Right ventricle myocardium superior (tissue), 1 donor: ENCODE measurements at places on chromosomes 7 and 10.

DNA sequence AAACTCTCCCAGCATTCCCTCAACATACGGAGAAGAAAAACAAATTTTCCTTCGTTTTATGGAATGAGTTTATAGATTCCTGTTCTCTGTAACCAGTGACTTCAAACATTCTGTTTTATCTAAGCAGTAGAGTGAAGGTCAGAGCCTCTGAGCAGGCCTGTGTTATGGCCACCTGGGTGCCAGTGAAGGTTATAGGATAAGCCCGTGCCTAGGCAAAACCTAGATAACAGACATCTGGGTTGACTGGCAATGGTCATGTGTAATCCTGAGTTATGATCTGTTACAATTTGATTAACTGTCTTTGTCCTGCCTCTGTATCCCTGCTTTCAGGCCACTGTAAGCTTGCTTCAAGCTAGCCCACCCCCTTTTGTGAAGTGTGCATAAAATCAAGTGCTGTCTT, 8.3 kb downstream of the LSM5 start:
- DNase-seq = no peak

GRCh38 chr7:123746931-123747488, 1.8 kb downstream of the WASL start:
- DNase-seq = no peak

DNA sequence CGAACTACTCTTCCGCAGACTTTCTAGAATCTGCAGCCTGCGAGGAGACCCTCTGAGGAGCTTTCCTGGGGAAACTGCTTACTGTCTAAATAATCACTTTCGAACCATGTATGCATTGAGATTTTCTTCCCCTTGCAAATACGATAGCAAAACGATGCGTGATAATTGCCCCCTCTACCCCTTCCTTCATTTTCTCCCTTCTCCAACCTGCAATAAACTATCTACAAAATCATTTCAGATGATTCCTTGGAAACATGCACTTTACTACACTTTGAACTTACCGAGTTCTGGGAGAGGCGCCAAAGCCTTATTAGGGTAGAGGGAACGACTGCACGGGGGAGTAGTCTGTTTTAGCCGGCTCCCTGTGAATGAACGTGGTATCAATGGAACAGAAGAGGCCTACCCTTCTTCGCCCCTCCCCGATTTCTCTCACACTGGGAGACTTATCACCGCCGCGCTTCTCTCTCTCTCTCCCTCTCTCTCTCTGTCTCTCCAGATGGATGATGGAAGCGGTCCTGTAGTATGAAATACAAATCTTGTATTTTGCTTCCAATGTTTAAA, at the start of gene FGFBP3:
Gene FGFBP3, minus strand, starts transcription at position 370 of the 561 bp plus-strand sequence. CDS start 517 bp downstream, outside the sequence.
- DNase-seq = no peak

DNA sequence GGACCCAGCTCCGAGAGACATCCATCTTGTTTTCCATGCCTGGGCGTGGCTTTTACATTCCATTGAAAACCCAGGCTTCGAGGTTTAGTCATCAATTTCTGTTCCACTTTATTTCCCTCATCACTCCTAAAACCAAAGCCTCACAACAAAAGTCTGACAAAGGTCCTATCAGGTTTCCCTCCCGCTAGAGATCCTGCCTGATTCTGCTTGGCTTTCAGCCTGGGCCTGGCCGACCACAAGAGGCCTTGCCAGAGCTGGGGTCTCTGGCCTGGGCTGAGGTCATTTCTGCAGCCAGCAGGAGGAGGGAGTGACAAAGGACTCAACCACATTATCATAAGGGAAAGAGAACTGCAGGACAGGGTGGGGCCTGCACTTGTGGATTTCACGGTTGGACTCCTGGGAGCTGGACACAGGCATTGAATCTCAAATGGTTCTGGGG, 167.0 kb downstream of the FANK1 start:
- no peak for DNase-seq

DNA sequence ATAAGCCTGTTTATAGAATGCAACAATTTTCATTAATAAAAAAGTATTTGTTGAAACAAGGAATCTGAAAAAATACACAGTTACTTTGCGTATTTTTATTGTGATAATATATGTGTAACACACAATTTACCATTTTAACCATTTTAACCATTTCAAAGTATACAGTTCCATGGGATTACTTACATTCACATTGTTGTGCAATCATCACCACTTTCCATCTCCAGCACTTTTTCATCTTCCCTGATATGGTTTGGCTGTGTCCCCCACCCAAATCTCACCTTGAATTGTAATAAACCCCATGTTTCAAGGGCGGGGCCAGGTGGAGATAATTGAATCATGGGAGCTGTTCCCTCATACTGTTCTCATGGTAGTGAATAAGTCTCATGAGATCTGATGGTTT, 61.3 kb upstream of the GLCCI1 start:
- DNase-seq = no peak

GRCh38 chr10:132455441-132455971, 58.5 kb downstream of the PWWP2B start:
- DNase-seq = peak; percentile 39

GRCh38 chr10:128149267-128150014, 23.2 kb upstream of the MKI67 start:
- no peak for DNase-seq

GRCh38 chr7:108464743-108465142, 8.5 kb upstream of the NRCAM start:
- DNase-seq = no peak

GRCh38 chr7:1114505-1114904, 26.6 kb downstream of the GPER1 start:
- peak; percentile 32 for DNase-seq

- DNase-seq = no peak
These were observed 216.5 kb downstream of the VTI1A start for GRCh38 chr10:112663234-112664125.

DNA sequence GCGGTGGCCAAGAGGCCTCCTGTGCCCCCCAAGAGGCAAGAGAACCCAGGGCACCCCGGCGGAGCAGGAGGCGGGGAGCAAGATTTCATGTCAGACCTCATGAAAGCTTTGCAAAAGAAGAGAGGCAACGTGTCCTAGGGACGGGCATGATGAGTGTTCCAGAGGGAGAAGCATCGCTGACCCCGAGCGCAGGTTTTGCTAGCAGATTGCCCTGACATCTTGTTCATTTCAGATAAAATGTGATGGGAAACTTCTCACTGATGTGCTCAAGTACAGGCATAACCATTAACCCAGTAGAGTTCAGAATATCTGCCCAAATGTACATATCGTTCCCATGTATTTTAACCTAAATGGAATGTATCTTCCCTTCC, 129.2 kb downstream of the APBB1IP start:
- no peak for DNase-seq

GRCh38 chr7:1169409-1170368, 9.7 kb upstream of the ZFAND2A start:
- peak; percentile 91 for DNase-seq

DNA sequence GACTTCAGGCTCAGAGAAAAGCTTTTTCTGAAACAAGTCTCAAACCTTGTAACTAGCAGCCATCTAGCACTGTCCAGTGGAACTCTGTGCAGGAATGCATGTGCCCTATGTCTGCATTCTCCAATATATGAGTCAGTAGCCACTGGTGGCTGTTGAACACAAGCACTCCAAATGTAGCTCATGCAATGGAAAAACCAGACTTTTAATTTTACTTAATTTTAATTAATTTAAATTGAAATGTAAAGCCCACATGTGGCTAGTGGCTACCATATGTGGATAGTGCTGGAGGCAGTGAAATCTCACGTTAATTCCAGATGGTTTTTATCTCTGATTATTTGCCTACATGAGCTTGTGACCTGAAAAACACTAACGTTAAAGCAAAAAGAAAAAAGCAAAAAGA, 225.1 kb downstream of the GATA3 start:
- DNase-seq = no peak

GRCh38 chr7:555551-556160, 36.0 kb upstream of the PDGFA start:
- DNase-seq = no peak

GRCh38 chr10:124279882-124280281, 138.8 kb downstream of the OAT start:
- DNase-seq = no peak

- no peak for DNase-seq
These were observed 79.4 kb upstream of the EN2 start for GRCh38 chr7:155378580-155378934.

DNA sequence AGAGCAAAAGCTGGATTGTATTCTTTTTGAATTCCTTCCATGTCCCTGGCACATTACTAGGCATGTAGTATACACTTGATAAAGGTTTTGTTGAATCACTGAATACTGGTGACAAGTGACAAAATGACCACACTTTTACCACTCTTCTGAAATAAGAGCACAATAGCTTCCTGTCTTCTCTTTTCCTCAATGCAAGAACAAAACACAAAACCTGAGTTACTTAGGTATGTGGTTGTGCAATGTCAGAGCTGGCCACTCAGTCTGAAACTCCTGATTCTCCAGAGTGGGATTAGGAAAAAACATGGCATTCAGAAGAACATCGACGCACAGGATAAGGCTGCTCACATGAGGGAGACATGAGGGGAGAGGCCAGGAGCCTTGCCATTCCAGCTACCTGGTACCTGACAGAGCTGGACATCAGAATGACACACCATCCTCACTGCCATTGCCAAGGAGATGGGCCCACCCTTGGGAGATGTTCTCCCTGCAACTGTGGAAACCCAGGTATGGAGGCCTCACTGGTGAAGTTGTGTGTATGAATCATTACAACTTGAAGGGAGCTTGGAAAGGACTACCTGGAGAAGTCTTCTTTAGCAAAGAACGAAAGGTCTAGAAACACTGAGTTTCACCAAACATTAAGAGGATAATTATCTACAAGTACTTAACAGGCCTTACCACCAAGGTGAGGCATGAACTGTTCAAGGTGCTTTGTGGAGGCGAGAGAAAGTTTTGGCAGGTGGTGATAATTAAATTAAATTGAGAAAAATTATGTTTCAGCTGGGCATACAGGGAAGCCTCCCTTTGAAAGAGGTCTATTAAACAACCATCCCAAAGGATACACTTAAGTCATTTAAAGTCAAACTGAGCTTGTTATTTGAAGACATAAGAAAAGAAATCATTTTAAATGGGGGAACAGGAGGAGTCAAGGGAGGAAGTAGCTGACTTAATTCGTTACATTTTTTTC, 246.5 kb upstream of the AOAH start:
- no peak for DNase-seq

- no peak for DNase-seq
These were observed 1081.6 kb downstream of the SORCS1 start for GRCh38 chr10:106082865-106083264.

DNA sequence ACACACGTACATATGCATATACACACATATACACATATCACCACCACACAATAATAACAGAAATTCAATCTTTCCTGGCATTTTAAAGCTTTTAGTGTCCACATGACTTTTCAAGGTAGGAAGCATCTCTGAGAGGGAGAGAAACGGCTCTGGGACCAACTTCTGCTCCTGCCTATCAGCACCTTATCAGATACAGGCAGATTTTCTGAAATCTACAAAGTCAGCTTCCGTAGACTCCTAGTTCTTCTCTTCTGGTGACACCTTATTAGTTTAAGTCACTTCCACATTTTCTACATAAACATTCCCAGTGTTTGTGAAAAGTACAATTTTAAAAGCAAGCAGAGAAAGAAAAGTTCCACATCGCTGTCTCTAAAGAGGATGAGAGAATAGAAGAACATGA, 74.5 kb downstream of the ZNF22 start:
- no peak for DNase-seq

DNA sequence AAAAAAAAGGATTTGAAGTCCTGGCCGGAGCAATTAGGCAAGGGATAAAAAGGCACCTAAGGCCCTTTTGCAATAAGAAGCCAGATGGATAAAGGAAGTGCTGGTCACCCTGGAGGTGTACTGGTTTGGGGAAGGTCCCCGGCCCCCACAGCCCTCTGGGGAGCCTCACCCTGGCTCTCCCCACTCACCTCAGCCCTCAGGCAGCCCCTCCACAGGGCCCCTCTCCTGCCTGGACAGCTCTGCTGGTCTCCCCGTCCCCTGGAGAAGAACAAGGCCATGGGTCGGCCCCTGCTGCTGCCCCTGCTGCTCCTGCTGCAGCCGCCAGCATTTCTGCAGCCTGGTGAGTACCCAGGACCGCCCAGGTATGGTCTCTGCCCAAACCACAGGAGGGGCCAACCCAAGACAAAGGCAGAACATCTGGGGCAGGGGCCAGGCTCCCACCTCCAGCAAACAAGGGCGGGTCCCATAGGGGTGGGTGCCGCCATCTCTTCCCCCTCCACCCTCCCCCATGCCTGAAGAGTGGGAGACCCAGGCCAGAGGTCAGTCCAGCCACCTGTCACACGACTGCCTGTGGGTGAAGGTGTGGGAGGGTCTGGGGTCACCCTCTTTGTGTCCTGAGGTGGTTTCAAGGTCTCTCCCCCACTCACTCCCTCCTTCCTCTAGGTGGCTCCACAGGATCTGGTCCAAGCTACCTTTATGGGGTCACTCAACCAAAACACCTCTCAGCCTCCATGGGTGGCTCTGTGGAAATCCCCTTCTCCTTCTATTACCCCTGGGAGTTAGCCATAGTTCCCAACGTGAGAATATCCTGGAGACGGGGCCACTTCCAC, at the start of gene PILRB:
Gene PILRB, plus strand, starts transcription at position 91 of the 830 bp plus-strand sequence. Its CDS starts 186 bp downstream, at position 277.
- DNase-seq = no peak

- DNase-seq = no peak
These were observed 58.1 kb upstream of the WDR11 start for GRCh38 chr10:120793088-120793487.

DNA sequence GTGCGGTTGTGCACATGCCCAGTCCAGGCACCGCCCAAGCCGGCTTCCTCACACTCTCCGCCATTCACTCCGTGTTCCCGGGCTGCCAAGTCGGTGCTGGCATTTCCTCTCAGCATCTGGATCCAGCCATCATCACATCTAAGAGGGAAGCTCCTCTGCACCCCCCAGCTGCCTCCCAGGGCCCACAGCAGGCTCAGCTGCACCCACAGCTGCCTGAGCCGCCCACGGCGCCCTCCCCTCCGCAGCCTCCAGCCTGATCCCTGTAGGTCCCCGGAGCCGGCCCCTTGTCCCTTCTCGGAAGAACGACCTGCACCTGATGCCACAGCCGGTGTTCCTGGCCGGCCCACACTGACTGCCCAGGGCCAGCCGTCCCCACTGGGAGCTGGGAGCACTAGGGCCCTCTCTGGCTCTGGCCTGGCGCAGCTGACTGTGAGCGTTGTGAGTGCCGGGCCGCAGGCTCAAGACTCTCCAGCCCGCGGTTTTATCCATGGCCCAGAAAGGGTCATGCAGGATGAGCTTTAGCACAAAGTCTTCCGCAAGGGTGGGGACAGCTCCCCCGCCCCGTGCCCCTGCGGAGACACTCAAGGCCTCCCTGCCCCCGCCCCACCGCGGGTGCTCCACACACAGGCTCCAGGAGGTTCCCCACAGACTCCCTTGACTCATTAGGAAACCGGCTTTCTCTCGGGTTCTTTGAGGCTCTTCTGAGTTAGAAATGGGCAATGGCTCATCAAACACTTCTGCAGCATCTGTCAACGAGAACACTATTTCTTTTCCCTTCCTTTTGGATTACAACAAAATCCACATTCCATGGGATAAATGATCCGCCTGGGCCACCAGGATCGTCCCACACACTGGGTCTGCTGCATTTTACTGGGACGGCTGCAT, 31.2 kb downstream of the CFAP46 start:
- peak; percentile 35 for DNase-seq
